ENCODE measurements at places on chromosomes 4 and X.

- no peak overlapping the region for H3K27ac ChIP-seq
- no peak for ATAC-seq
- no peaks in the 10 kb centered on the region for H3K4me1 ChIP-seq
- H3K27me3 ChIP-seq = peaks cover 36% of the 10 kb centered on the region
- no peak overlapping the region for H3K4me3 ChIP-seq
Measured at GRCh38 chr4:176791591-176792325, 964 bp downstream of the VEGFC start.

DNA sequence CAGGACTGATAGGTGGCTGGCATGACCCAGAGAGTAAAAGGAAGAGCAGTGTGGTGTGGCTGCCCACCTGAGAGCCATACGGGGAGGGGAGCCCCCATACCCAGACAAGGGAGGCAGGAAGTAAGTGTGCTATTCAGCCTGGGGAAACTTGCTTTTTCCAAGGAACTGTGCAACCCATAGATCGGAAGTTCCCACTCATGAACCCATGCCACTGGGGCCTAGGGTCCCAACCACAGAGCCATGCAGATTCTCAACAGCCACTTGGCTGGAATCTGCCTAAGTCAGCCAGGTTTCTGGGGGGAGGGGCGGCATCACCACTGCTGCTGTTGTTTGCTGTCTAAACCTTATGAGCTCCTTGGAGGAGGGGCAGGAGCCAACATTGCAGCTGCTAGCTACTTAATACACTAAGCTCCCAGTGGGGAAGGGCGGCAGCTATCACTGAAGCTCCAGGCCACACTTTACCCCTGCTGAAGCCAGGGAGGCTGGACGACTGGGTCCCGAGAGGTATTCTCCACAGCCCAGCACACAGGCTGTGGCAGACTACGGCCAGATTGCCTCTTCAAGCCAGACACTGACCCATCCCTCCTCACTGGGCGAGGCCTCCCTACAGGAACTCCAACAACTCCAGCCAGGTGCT is 410.4 kb downstream of the INPP4B start:
- H3K36me3 ChIP-seq = no peaks in the 10 kb centered on the region
- no peak for ATAC-seq
- no peak overlapping the region for H3K27ac ChIP-seq
- no peak overlapping the region for H3K4me3 ChIP-seq

GRCh38 chr4:176238157-176238610 is 30.8 kb downstream of the ASB5 start:
- H3K27ac ChIP-seq = no peak overlapping the region
- no peak overlapping the region for H3K4me3 ChIP-seq
- ATAC-seq = no peak
- H3K36me3 ChIP-seq = no peaks in the 10 kb centered on the region

DNA sequence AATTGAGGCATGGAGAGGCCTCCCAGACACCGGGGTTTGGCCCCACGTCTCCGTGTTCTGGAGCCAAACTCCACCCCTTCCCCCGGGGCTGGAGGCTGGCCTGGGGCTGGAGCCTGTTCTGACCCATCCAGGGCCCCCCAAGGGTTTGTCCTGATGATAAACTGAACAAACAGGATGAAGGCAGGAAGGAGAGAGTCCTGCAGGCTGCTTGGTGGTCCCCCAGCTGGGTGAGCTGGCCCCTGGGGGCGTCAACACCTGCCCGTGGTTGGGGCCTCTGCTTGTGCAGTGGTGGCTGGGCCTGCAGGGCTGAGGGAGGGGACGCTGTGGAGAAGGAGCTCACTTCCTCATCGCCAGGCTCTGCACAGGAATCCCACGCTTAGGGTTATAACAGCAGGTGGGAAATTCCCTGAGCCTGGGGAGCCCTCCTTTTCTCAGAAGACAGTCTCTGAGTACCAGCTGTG is 2.3 kb downstream of the SH3TC1 start:
- H3K27me3 ChIP-seq = no peaks in the 10 kb centered on the region
- no peaks in the 10 kb centered on the region for H3K36me3 ChIP-seq
- H3K27ac ChIP-seq = peak overlapping the region; percentile 85
- peaks cover 18% of the 10 kb centered on the region for H3K4me1 ChIP-seq

DNA sequence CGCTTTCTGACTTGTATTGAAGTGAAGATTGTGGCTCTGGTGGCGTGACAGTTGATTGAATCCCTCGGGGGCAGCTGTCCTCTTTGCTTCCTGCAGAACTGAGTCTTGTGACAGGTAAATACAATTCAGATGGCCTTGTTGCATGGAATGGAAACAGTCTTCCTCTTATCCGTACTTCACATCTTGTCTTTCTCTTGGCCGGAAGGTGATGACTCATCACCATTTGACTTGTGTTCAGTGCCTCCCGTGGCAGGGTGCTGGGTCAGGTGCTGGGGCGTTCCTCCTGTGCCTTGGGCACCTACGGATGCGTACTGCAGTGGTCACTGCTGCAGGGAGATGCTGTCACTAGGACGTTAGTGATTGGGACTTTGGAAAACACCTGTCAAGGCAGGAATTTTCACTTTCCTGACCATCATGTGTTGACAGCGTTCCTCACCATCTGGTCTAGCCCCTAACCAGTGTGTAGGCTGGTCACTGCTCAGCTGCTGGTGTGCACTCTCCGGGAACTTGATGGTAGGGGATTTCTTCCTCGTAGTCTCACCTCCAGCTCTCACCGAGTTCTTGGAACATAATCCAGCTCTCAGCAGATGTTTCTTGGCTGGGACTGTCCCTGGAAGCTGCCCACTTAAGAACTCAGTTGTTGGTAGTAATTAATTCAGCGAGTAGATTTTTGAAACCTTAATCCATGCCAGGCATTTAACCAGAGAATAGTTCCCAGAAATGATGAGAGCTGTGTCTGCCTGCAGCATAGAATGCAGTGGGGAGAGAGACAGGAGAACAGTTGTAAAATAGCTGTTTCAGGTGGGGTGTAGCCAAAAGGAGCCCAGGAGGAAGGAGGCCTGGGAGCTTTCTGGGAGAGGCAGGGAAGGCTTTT is 7.2 kb downstream of the TBC1D14 start:
- H3K36me3 ChIP-seq = peaks cover 7% of the 10 kb centered on the region
- no peaks in the 10 kb centered on the region for H3K27me3 ChIP-seq
- peak overlapping the region; percentile 81 for H3K4me3 ChIP-seq
- peak; percentile 90 for ATAC-seq
- H3K27ac ChIP-seq = peak overlapping the region; percentile 92
- peaks cover 47% of the 10 kb centered on the region for H3K4me1 ChIP-seq

- H3K4me3 ChIP-seq = no peak overlapping the region
- H3K27me3 ChIP-seq = no peaks in the 10 kb centered on the region
- no peaks in the 10 kb centered on the region for H3K36me3 ChIP-seq
- no peak for ATAC-seq
- no peaks in the 10 kb centered on the region for H3K4me1 ChIP-seq
- H3K27ac ChIP-seq = no peak overlapping the region
Measured at GRCh38 chrX:97860226-97860625, 976.5 kb downstream of the RPA4 start.

DNA sequence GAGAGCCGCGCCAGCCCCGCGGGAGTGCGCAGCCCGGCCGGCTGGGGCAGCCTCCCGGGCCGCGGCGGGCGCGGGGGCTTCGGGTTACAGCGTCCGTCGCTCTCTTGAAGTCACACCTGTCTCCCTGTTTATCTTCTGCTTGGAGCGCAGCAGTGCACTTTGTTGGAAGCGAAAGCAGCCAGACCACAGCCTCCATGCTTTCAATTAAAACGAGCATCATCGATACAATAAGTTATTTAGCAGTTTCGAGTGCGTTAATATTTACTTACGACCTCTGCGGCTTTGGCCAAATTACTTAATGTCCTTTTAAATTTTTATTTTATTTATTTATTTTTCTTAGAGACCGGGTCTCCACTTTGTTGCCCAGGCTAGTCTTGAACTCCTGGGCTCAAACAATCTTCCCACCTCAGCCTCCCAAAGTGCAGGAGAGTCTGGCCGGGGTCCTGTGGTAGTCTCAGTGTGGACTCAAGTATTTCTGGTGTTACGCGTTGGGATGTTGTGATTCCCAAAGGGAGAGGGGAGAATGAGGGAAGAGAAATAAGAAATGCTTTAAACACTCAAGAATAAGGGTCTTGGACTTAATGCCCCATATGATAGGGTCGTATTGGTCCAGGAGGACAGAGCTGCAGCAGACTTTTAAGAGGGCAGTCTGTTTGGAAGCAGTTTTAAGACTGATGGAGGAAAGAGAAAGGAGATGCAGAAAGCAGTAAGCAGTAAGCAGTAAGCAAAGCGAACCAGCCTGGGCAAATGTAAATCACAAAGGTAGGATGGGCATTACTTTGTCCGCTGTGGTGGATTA is 504 bp upstream of the PDLIM3 start:
- H3K4me1 ChIP-seq = no peaks in the 10 kb centered on the region
- peaks cover 33% of the 10 kb centered on the region for H3K27me3 ChIP-seq
- no peak for ATAC-seq
- H3K36me3 ChIP-seq = no peaks in the 10 kb centered on the region
- no peak overlapping the region for H3K27ac ChIP-seq

- no peak overlapping the region for H3K27ac ChIP-seq
- no peaks in the 10 kb centered on the region for H3K27me3 ChIP-seq
- H3K4me3 ChIP-seq = no peak overlapping the region
- no peaks in the 10 kb centered on the region for H3K36me3 ChIP-seq
- no peaks in the 10 kb centered on the region for H3K4me1 ChIP-seq
Measured at GRCh38 chrX:132786217-132786616, 172.2 kb downstream of the HS6ST2 start.

- H3K27me3 ChIP-seq = peaks cover 4% of the 10 kb centered on the region
- peaks cover 5% of the 10 kb centered on the region for H3K4me1 ChIP-seq
- ATAC-seq = peak; percentile 94
- H3K4me3 ChIP-seq = no peak overlapping the region
- H3K36me3 ChIP-seq = no peaks in the 10 kb centered on the region
Measured at GRCh38 chr4:68451246-68452211, 4.3 kb downstream of the TMPRSS11E start.

- no peak for ATAC-seq
- H3K27ac ChIP-seq = no peak overlapping the region
- H3K27me3 ChIP-seq = no peaks in the 10 kb centered on the region
- H3K36me3 ChIP-seq = no peaks in the 10 kb centered on the region
Measured at GRCh38 chrX:39782276-39782675, 315.5 kb downstream of the BCOR start.

DNA sequence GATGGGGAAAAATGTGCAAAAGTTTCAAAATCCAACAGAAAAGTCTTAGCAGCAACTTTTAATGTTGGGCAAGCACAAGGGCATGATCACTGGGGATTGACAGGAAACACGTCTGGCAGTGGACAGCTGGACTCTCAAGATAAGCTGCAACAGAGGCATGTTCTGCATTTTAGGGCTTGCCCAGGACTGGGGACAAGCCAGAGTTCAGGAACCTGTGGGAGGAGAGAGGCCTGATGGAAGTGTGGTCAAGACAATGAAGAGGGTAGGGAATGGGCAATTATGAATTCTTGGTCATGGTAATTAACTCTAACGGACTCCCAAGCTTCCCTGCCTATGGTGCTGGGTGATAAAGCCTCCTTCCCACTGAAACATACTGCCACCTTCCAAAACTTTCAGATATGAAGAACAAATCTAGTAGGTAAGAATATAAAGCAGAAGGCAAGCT is 48.4 kb downstream of the ANXA3 start:
- no peaks in the 10 kb centered on the region for H3K4me1 ChIP-seq
- H3K27ac ChIP-seq = no peak overlapping the region
- no peaks in the 10 kb centered on the region for H3K36me3 ChIP-seq
- ATAC-seq = no peak
- H3K27me3 ChIP-seq = peaks cover 22% of the 10 kb centered on the region
- no peak overlapping the region for H3K4me3 ChIP-seq

- peaks cover 53% of the 10 kb centered on the region for H3K36me3 ChIP-seq
- H3K27me3 ChIP-seq = no peaks in the 10 kb centered on the region
- peaks cover 10% of the 10 kb centered on the region for H3K4me1 ChIP-seq
- no peak for ATAC-seq
- H3K4me3 ChIP-seq = no peak overlapping the region
- H3K27ac ChIP-seq = no peak overlapping the region
Measured at GRCh38 chrX:77528034-77528433, 80.8 kb downstream of the FGF16 start.

- H3K36me3 ChIP-seq = no peaks in the 10 kb centered on the region
- H3K4me1 ChIP-seq = no peaks in the 10 kb centered on the region
- no peak overlapping the region for H3K4me3 ChIP-seq
- no peak overlapping the region for H3K27ac ChIP-seq
- ATAC-seq = no peak
Measured at GRCh38 chrX:18748499-18748898, 41.1 kb downstream of the PPEF1 start.

DNA sequence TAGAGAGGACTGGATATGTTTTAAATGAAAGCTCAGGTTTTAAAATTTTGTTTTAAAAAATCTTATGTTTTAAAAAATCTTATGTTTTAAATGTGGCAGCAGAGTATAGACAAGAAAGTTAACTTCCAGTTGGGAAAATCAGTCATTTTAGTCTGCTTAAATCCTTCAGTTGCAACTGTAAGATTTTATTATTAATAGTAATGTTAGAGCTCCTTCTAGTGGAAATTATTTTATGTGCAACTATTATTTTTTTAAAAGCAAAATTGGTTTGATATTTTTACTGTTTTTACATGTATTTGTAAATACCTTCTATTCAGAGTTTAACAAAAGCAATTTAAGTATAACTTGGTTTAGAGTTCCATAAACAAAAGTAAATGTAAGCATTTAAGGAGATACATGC is 8.5 kb upstream of the NUDT6 start:
- H3K27ac ChIP-seq = no peak overlapping the region
- H3K36me3 ChIP-seq = peaks cover 74% of the 10 kb centered on the region
- H3K4me1 ChIP-seq = peaks cover 4% of the 10 kb centered on the region

- H3K4me3 ChIP-seq = no peak overlapping the region
- H3K4me1 ChIP-seq = peaks cover 2% of the 10 kb centered on the region
- H3K36me3 ChIP-seq = no peaks in the 10 kb centered on the region
- no peaks in the 10 kb centered on the region for H3K27me3 ChIP-seq
Measured at GRCh38 chr4:10278071-10278470, 161.5 kb upstream of the WDR1 start.

- no peak for ATAC-seq
- no peaks in the 10 kb centered on the region for H3K27me3 ChIP-seq
- peaks cover 11% of the 10 kb centered on the region for H3K4me1 ChIP-seq
- no peak overlapping the region for H3K27ac ChIP-seq
- H3K4me3 ChIP-seq = peak overlapping the region; percentile 78
- no peaks in the 10 kb centered on the region for H3K36me3 ChIP-seq
Measured at GRCh38 chrX:77918568-77918967, 8.1 kb downstream of the ATP7A start.

- ATAC-seq = no peak
- no peaks in the 10 kb centered on the region for H3K4me1 ChIP-seq
- H3K4me3 ChIP-seq = no peak overlapping the region
- H3K27ac ChIP-seq = no peak overlapping the region
- peaks cover 70% of the 10 kb centered on the region for H3K36me3 ChIP-seq
Measured at GRCh38 chr4:51890760-51891159, 47.8 kb downstream of the DCUN1D4 start.

DNA sequence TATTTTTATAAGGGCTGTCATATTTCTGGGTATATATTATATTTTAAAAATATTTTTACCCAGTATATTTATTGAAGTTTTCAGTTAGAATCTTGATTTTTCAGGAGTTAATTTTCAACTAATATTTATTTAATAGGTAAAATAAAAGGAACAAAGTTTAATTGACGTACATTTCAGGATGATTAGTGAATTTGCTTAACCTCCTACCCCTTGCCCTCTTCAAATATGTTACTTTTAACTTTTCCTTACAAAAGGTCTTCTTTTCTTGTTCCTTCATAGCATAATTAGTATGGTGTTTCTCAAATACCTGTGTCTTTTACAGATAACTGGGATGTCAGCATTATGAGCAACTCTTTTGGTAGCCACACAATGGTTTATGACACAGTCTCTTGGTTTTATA is 24.8 kb upstream of the MSMO1 start:
- H3K27me3 ChIP-seq = no peaks in the 10 kb centered on the region
- no peak for ATAC-seq
- H3K36me3 ChIP-seq = peaks cover 64% of the 10 kb centered on the region
- peaks cover 11% of the 10 kb centered on the region for H3K4me1 ChIP-seq
- H3K27ac ChIP-seq = no peak overlapping the region

Data from activated T-helper 17 cell treated with anti-CD3 and anti-CD28 coated beads, Interleukin-2, amount 50 U/mL, for 72 hours (primary cell).